Natural killer cell treated with Interleukin-12 subunit alpha and Interleukin-12 subunit beta and Interleukin-15 and Interleukin-18, amount 100 ng/mL, for 72 hours (primary cell): ENCODE measurements at places on chromosomes 5 and 9. TPM values are rescaled to one million over a fixed set of nuclear protein-coding genes. Genes with fewer than 3 reads are reported as not detected.

The PCSK5 gene
- 9.9 TPM for total RNA-seq

- no peak for DNase-seq
- H3K36me3 ChIP-seq = no peaks in the 10 kb centered on the region
- no peak overlapping the region for H3K4me3 ChIP-seq
- H3K27me3 ChIP-seq = no peaks in the 10 kb centered on the region
- no peak overlapping the region for H3K27ac ChIP-seq
Measured at GRCh38 chr5:129379406-129379805, 80.7 kb upstream of the ADAMTS19 start.

The GPX3 gene
- total RNA-seq = not detected

GRCh38 chr5:39730006-39730405 lies 305.2 kb upstream of the DAB2 start:
- H3K4me1 ChIP-seq = no peaks in the 10 kb centered on the region
- H3K27ac ChIP-seq = no peak overlapping the region
- peaks cover 29% of the 10 kb centered on the region for H3K27me3 ChIP-seq
- H3K4me3 ChIP-seq = no peak overlapping the region

DNA sequence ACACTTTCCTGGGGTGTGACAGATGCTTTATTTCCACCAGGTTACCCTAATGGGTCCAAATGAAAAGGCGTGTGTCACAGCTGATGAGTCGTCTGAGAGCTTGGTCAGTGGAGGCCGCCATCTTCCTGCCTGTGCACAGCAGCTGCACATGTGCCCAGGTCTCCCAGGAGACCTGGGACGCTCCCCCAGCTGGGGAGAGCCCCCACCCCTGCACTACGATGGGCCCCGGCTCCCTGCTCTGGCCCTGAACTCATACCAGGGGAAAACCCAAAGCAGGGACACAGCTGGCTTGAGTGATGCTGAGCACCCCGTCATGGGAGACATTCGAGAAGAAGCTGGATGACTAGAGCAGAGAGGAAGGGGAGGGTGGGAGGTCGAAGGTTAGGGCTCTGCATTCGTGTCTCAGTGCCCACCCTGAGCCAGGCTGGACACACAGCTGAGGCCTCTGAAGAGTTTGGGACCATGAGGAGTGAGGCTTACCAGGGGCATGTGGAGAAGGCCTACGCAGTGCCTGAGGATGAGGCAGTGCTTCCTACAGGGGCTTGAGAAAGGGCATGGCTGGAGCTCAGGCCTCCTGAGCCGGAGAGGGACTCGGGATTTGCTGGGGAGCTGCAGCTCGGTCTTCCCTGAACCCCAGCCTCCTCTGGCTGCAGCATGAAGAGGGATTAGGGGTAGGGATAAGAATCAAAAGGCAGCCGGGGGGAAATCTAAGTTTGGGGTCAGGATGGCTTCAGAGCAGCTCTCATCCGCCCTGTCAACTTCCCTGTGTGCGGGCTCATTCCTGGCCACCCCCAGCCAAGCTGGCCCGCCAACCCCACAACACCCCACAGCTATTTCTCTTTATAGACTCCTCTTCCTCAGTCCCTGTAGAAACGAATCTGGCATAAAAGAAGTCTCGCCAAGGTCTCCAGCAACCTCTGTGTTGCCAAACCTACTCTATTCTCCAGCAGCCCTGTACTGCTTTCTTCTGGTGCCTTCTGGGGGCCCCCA lies 42.2 kb upstream of the RNU6ATAC start:
- no peak overlapping the region for H3K27ac ChIP-seq
- no peaks in the 10 kb centered on the region for H3K4me1 ChIP-seq
- no peaks in the 10 kb centered on the region for H3K36me3 ChIP-seq
- peaks cover 6% of the 10 kb centered on the region for H3K27me3 ChIP-seq

DNA sequence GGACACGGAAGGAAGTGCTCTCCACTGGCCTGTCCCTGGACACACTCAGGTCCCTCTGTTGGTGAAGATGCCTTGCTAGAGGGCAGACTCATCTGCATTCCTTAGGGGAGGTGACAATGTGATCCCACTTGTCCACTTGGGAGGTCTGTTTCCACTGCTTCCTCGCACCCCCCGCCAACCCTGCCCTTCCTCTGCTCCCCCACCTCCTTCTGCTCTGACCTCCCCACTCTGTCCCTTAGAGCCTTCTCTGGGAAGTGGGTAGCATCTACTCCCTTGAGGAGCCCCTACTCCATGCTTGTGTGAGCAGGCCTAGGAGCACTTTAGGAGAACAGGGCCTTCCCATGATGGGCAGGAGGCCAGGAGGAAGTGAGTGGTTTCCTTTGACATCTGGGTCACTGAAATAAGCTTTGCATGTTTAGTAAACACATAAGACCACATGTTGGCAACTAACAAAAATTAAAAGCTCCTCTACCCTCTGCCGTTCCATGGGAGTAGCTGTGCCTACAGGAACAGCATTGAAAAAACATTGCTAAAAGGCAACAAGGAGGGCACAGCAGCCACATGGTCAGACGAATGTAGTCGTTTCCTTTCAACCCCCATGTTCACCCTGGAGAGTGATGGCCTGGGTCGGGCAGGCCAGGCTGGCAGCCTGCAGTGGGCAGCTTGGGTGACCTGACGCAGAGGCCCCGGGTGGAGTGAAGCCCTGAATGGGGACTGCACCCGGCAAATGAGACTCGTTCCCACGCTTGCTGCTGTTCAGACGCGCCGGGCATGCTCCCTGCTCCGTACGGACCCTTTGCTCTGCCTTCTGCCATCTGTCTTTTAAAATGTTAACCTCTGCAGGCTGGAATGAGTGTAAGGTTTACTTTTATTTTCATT lies 634.0 kb downstream of the IRX1 start:
- no peak overlapping the region for H3K4me3 ChIP-seq
- peaks cover 3% of the 10 kb centered on the region for H3K27me3 ChIP-seq
- H3K4me1 ChIP-seq = no peaks in the 10 kb centered on the region
- no peak overlapping the region for H3K27ac ChIP-seq

The TMEM215 gene
- total RNA-seq = not detected

DNA sequence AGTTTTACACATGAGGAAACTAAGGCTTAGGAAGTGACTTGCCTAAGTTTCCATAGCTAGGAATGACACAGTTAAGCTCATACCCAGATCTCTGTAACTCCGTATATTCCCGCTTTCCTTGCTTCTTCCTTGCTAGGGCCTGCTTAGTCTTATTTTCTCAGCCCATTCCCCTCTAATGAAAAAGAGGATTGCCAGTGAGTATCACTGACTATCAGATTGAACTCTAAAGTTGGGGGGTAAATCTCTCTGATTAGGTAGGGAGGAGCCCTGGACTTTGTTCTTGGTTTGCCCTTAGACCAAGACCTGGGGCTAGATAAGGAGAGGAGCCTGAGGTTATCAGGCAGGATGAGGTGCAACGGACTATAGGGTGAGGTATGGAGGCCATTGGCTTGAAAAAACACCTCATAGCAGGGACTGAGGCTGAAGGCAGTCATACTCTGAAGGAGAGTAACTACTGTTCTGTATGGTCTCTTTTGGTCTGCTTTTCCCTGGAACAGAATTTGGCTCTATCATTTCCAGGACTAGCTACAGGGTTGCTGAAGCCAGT lies 2.5 kb downstream of the TRIM32 start:
- no peaks in the 10 kb centered on the region for H3K36me3 ChIP-seq
- peak overlapping the region; percentile 23 for H3K27ac ChIP-seq
- no peak for DNase-seq
